HCT116 (cell line): ENCODE measurements at places on chromosomes 4 and X.

DNA sequence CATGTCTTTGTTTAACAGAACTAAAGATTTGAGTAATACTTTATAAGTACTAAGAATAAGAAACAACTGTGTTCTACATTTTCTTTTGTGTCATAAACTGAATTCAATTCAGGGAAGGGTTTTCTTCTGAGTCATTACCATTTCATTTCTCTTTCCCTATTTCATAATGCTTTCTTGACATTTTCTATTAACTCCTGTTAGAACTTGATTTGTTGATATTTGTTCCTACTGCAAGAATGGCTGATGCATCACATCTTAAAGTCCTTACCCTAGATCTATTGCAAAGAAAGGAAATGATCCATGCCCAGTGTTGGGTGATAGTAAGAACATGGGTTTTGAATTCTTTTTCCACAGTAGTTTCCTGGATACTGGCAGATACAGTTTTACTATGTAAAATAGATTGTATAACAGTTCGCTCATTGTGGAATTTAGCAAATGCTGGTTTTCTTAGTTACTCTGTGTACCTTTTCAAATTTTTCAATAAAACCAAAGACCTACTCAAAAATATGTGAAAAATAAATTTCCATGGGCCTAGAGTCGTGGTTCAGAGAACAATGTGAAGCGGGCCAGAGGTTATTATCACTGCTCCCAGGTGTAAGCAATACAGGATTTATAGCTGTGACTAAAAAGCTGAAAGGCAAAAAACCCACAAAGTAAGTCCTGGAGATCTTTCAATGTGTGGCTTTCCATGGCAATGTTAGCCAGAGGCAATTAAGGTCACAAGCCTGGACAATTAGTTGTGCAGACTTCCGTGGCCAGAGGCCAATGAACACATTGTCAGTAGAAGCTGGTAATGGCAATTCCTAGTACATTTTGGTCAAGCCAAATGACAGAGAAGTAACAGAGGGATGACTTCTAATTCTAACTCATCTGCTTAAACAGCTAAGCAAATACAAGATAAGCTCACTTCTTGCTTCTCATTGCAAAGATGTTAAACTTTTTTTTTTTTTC is 127.3 kb upstream of the FAT4 start:
- DNase-seq, result no peak

GRCh38 chr4:152508386-152508785 is 27.5 kb downstream of the FBXW7 start:
- DNase-seq, result no peak

GRCh38 chrX:103220511-103221323 is 5.8 kb downstream of the BEX4 start:
- DNase-seq, result no peak

- DNase-seq, result no peak
These were observed 73.3 kb downstream of the RASGEF1B start for GRCh38 chr4:81398379-81398778.

DNA sequence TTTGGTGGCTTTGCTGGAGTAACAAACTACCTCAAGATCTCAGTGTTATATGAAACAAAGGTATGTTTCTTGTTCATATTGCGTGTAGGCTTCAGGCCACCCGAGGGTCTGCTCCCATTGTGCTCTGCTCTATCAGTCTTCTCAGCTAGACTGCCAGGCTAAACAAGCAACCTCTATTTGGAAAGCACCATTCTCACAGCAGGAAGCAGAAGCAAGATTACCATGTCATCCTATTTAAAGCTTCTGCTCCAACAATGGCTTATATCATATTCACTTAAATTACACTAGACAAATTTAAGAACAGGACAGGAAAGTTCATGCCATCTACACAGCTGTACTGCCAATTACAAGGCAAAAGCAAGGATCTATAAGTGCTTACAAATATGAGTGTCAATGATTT is 385.8 kb downstream of the PPARGC1A start:
- DNase-seq, result no peak

DNA sequence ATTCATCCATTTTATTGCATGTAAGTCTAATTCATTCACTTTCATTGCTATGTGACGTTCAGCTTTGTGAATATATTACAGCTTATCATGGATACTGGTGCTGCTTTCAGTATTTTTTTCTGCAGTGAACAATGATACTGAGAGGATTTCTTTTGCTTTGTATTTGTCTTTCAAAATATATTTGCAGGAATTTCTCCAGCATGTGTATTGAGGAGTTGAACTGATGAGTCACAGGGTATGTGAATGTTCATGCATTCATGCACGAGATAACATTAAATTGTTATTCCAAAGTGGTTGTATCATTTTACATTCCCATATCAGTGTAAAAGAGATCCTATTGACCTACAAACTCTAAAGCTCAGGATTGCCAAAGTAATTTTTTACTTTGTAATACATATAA is 283.8 kb upstream of the ARSJ start:
- no peak for DNase-seq

- DNase-seq, result no peak
These were observed 238.4 kb upstream of the TAPT1 start for GRCh38 chr4:16464651-16465050.

- no peak for DNase-seq
These were observed 104.5 kb upstream of the GATB start for GRCh38 chr4:151865312-151865711.

GRCh38 chr4:150950657-150951288 is 64.3 kb downstream of the LRBA start:
- no peak for DNase-seq

DNA sequence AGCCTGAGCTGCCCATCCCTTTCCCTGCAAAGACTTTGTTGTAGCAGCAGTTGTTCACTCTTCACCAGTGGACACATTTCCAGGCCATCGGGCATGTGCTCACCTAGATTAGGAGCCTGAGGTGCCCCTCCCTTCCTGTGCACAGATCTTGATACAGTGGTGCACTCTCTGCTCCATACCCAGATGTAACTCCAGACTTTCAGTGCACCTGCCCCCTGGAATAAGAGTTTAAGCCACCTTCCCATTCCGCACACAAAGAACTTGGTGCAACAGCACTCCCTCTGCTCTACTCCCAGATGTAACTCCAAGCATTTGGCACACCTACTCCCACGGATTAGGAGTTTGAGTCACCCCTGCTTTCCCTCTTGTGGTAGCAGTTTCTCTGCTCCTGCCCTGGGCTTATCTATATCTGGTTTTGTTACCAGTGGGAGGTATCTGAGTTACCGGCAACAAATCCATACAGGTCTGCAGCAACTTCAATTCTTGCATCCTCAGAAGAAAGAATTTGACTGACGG is 36.0 kb upstream of the PLK4 start:
- no peak for DNase-seq
